ENCODE measurements at places on chromosomes 16 and 17. TPM values are rescaled to one million over a fixed set of nuclear protein-coding genes. Genes with fewer than 3 reads are reported as not detected.

- DNase-seq, result no peak
- no peak overlapping the region for H3K27ac ChIP-seq
- no peaks in the 10 kb centered on the region for H3K36me3 ChIP-seq
- H3K4me1 ChIP-seq, result no peaks in the 10 kb centered on the region
- no peak overlapping the region for H3K4me3 ChIP-seq
- H3K27me3 ChIP-seq, result no peaks in the 10 kb centered on the region
These were observed 259.9 kb downstream of the IRF8 start for GRCh38 chr16:86158688-86159360.

DNA sequence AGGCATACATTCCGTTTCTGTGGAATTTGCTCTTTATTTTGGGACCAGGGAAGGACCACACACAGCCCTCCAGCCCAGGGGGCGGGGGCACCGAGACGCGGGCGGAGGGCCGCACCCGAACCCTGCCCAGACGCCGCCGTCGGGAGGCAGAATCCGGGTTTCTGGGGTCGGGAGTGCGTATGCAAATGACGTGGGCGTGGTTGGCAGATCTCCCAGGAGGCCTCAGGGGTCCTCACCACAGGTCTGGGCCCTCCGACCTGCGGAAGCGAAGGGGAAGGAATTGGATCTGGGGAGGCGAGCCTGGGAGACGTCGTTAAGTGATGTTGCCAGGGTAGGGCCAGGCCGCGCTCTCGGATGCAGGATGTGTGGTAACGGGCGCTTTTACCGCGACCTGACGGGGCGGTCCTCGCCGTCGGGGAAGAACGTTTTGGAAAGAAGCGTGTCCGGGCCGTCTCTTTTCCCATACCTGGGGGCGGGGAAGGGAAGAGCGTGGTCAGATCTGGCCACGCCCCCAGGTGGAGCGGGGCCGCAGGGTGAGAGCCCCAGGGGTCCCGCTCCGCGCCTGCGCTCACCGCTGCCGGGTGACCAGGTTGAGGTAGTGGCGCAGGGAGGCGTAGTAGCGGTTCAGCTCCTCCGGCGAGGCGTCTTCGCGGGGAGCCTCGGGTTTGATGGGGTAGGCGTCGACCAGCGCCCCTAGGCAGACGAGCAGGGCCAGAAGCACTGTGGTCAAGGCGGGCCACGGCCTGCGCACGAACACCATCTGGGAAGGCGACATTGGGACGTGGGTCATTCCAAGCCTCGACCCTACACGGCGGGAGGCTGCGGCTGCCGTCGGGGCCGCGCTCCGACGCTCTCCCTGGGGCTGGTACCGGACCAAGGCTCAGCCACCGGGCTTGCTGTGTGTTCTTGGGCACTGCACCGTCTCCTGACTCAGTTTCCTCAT lies 745 bp downstream of the PYY start:
- no peak for DNase-seq
- H3K36me3 ChIP-seq, result no peaks in the 10 kb centered on the region
- H3K4me1 ChIP-seq, result peaks cover 10% of the 10 kb centered on the region
- H3K4me3 ChIP-seq, result peak overlapping the region; percentile 11

DNA sequence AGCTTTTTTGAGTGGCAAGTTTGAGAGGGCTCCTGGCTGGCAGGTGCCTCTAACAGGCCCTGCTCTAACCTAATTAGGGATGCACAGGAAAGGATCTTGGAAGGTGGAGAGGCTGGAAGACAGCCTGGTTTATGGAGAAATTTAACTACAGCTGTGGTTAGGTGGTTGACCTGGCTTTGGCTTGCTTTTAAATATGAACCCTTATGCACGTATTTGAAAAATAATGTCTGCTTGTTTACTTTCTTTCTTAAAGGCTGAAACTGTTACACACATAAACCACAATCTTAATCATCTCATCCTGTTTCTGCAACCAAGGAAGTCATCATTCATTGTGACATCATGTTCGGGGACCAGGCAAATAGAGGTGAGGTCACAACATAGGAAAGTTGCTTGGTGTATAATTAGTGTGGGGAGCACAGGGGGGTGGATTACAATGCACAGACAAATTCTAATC lies 23.1 kb upstream of the DHRS13 start:
- peaks cover 61% of the 10 kb centered on the region for H3K36me3 ChIP-seq
- peak overlapping the region; percentile 70 for H3K27ac ChIP-seq
- no peak for DNase-seq

- H3K36me3 ChIP-seq, result no peaks in the 10 kb centered on the region
- H3K4me3 ChIP-seq, result no peak overlapping the region
- H3K4me1 ChIP-seq, result no peaks in the 10 kb centered on the region
- H3K27ac ChIP-seq, result no peak overlapping the region
These were observed 6.2 kb downstream of the FBXO39 start for GRCh38 chr17:6782244-6782643.

GRCh38 chr16:51708861-51709260 lies 557.8 kb upstream of the SALL1 start:
- no peak for DNase-seq
- no peaks in the 10 kb centered on the region for H3K36me3 ChIP-seq
- H3K4me3 ChIP-seq, result no peak overlapping the region
- H3K27me3 ChIP-seq, result no peaks in the 10 kb centered on the region
- no peak overlapping the region for H3K27ac ChIP-seq

DNA sequence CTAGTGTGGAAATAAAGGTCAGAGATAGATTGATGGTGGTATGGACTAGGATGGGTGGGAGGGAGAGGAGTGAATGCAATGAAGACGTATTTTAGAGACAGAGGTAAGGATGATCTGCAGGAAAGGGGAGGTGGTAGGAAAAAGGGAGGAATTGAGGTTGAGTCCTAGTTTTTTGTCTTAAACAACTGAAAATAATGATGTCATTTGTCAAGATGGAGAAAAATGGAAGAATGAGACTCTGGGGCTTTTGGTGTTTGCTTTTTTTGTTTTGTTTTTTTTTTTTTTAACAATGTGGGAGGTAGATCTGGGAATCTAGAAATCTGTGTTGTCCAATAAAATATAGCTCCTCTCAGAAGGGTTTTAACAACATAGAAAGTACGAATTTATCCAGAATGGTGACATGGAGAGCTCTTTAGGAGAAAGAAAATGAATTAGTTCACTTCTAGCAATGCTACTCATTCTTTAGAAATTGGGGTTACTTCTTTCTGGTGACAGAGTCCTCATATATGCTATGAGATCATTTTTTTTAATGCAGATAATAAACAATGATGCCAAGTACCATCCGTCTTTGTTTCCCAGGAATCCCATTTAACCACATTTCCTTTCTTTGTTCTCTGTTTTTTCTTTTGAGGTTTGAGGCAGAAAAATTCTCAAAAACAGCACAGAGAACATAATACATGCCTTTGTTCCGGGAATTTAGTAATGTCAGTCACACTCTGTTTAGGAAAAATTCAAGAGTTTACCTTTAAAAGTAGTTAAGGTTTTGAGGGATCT lies 225.3 kb upstream of the COX10 start:
- H3K4me1 ChIP-seq, result no peaks in the 10 kb centered on the region
- H3K4me3 ChIP-seq, result no peak overlapping the region
- no peak for DNase-seq
- H3K36me3 ChIP-seq, result no peaks in the 10 kb centered on the region

DNA sequence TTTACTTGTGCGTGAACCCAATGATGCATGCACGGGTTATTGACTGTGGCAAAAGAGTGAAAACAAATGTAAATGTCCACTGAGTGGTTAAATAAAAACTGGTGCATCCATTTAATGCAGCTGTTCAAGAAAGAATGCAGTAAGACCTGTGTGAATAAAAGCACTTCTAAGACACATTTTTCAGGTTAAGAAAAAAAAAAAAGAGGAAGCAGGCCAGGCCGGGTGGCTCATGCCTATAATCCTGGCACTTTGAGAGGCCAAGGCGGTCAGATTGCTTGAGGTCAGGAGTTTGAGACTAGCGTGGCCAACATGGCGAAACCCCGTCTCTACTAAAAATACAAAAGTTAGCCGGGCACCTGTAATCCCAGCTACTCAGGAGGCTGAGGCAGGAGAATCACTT lies 11.8 kb downstream of the CNGB1 start:
- no peak overlapping the region for H3K4me3 ChIP-seq
- DNase-seq, result no peak
- H3K4me1 ChIP-seq, result no peaks in the 10 kb centered on the region

- no peak for DNase-seq
- no peak overlapping the region for H3K27ac ChIP-seq
- H3K27me3 ChIP-seq, result no peaks in the 10 kb centered on the region
- no peak overlapping the region for H3K4me3 ChIP-seq
These were observed 20.7 kb upstream of the CMTM4 start for GRCh38 chr16:66717112-66717675.

- H3K4me1 ChIP-seq, result peaks cover 42% of the 10 kb centered on the region
- H3K27me3 ChIP-seq, result no peaks in the 10 kb centered on the region
- H3K27ac ChIP-seq, result no peak overlapping the region
- H3K36me3 ChIP-seq, result no peaks in the 10 kb centered on the region
These were observed 9.8 kb upstream of the CSNK1D start for GRCh38 chr17:82283208-82283749.

- H3K4me3 ChIP-seq, result no peak overlapping the region
- H3K27ac ChIP-seq, result no peak overlapping the region
- H3K4me1 ChIP-seq, result peaks cover 30% of the 10 kb centered on the region
- DNase-seq, result no peak
These were observed 3.0 kb upstream of the ZDHHC7 start for GRCh38 chr16:85014311-85014710.

- H3K27ac ChIP-seq, result no peak overlapping the region
- no peak for DNase-seq
- no peaks in the 10 kb centered on the region for H3K4me1 ChIP-seq
- no peaks in the 10 kb centered on the region for H3K27me3 ChIP-seq
These were observed 185.3 kb upstream of the CACNG3 start for GRCh38 chr16:24070851-24071250.

- H3K27ac ChIP-seq, result no peak overlapping the region
- no peak overlapping the region for H3K4me3 ChIP-seq
- DNase-seq, result peak; percentile 57
- H3K27me3 ChIP-seq, result peaks cover 57% of the 10 kb centered on the region
- H3K36me3 ChIP-seq, result no peaks in the 10 kb centered on the region
- no peaks in the 10 kb centered on the region for H3K4me1 ChIP-seq
These were observed 222.1 kb downstream of the RBFOX3 start for GRCh38 chr17:79388556-79389295.

DNA sequence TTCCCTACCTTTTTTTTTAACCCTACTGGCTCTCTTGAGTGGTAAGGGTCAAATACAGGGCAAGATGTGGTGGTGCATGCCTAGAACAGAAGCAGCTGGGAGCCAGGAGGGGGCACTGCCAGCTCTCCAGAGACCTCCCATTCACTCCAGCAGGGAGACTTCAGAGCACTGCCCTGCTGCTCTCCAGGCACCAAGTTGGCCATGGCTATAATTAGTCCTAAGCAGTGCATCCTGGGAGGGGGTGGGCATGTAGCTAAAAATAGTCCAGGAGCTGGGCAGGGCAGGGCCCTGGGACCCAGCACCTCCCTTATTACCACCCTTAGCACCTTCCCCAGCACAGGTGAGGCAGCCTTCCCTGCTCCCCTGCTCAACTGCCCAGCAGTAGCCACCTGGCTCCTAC lies 3.5 kb downstream of the CORO6 start:
- no peak overlapping the region for H3K27ac ChIP-seq
- DNase-seq, result no peak
- H3K27me3 ChIP-seq, result peaks cover 11% of the 10 kb centered on the region
- H3K36me3 ChIP-seq, result no peaks in the 10 kb centered on the region

DNA sequence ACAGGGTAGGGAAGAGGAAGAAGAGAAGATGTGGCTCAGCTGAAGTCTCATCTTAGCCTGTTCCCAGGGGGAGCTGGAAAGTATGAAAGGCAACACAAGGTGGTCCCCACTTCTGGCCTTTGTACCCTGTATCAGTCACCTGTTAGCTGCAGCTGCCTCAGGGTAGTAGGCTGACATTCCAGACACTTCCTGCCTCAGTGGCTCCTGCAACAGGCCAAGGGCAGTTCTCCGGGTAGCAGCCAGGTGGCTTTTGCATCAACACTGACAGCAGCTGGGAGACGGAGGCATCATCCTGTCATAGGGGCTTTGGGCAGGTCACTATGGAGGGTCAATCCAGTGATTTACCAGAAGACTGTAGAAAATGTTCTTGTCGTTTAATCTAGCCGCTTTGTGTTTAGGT lies 124.0 kb downstream of the RGS9 start:
- no peak for DNase-seq
- H3K4me3 ChIP-seq, result no peak overlapping the region
- no peaks in the 10 kb centered on the region for H3K27me3 ChIP-seq
- H3K27ac ChIP-seq, result no peak overlapping the region

- DNase-seq, result no peak
- H3K4me1 ChIP-seq, result peaks cover 8% of the 10 kb centered on the region
- H3K27ac ChIP-seq, result no peak overlapping the region
- H3K27me3 ChIP-seq, result peaks cover 5% of the 10 kb centered on the region
These were observed 119.2 kb downstream of the HS3ST2 start for GRCh38 chr16:22933173-22933572.

DNA sequence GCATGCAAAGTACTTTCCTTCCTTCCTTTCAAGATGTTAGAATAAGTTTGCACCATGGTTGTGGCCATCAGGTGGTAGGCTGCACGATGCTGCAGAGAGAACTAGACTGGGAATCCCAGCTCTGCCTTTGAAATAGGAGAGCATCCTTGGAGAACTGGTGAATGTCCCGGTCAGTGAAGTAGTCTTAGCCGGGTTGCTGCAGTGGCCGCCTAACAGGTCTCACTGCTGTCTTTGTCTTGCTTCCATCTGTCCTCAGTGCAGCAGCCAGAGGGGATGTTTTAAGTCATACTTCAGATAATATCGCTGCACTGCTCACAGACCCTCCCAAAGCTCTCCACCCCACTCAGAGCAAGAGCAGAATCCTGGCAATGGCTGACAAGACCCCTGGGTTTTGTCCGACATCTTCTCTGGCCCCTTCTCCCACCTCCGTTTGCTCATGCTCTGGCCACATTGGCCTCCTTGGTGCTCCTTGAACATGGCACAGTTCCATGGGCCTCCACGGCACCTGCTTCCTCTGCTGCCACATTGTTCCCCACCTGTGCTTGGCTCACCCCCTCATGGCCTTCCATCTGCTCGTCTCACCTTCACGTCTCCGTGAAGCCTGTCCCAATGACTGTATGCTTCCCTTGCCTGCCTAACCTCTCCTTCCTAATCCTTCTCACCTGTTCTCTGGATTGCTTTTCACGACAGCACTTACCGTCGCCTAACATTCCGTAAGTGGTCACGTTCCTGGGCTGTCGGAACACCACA lies 439.8 kb downstream of the UTP18 start:
- no peaks in the 10 kb centered on the region for H3K36me3 ChIP-seq
- no peak overlapping the region for H3K27ac ChIP-seq
- no peaks in the 10 kb centered on the region for H3K4me1 ChIP-seq
- DNase-seq, result no peak
- H3K4me3 ChIP-seq, result no peak overlapping the region

DNA sequence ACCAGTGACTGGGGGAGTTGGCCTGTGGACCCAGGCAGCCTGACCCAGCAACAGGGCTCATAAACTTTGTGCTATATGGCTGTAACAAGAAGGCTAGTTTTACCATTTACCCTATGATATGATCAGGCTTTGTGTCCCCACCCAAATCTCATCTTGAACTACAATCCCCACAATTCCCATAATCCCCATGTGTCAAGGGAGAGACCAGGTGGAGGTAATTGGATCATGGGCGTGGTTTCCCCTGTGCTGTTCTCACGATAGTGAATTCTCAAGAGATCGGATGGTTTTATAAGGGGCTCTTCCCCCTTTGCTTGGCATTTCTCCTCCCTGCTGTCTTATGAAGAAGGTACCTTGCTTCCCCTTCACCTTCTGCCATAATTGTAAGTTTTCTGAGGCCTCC lies 111.2 kb upstream of the NLRP1 start:
- H3K27ac ChIP-seq, result no peak overlapping the region
- H3K36me3 ChIP-seq, result no peaks in the 10 kb centered on the region
- H3K27me3 ChIP-seq, result peaks cover 27% of the 10 kb centered on the region
- no peak overlapping the region for H3K4me3 ChIP-seq
- DNase-seq, result no peak

Gene C17orf67
- total RNA-seq, result 3.6 TPM

Gene GP1BA
- total RNA-seq, result 0.92 TPM

Gene CASKIN1
- total RNA-seq, result 0.09 TPM

Gene ZG16
- total RNA-seq, result not detected

Gene COQ9
- total RNA-seq, result 37.2 TPM

Gene FNDC8
- total RNA-seq, result not detected

Gene TTYH2
- 7.7 TPM for total RNA-seq
